Muscle of arm (tissue), 14 donors: ENCODE measurements at places on chromosomes 3 and 15. TPM values are rescaled to one million over a fixed set of nuclear protein-coding genes. Genes with fewer than 3 reads are reported as not detected.

DNA sequence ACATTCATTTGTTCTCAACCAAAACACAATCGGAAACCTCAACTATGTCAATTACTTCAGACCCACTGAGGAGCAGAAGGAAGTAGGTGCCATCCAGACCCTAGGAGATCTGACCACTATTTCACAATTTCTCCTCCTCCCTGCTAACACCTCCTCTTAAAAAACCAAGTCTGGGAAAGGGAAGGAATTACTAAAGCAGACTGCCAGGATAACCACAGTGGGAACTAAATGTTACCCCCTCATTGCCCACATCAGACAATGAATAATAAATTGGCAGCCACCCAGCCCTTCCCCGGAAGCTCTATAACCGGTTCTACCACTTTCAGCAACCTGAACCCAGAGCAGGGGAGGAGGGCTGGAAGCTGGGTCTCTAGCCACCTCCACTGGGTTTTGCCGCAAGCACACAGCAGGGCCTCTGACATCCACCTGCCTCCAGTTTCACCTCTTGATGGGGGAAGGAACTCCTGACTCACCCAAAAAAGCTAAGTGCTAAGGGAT lies 17.6 kb downstream of the C15orf62 start:
- no peak for DNase-seq

- DNase-seq, result no peak
Measured at GRCh38 chr3:30085486-30085885, 520.9 kb upstream of the TGFBR2 start.

GRCh38 chr3:52458031-52458760 lies 2.8 kb downstream of the NISCH start:
- DNase-seq, result no peak

GRCh38 chr3:106305882-106306435 lies 437.1 kb upstream of the CBLB start:
- DNase-seq, result no peak

Gene ADAMTS7
- polyA plus RNA-seq, result 17.4 TPM

Gene CHL1
- 3.1 TPM for polyA plus RNA-seq

Gene SUCNR1
- 0.05 TPM for polyA plus RNA-seq
